ENCODE measurements at places on chromosomes 11 and 22.
A peak's percentile ranks its signal among the peaks of the same experiment; 100 is the strongest.

DNA sequence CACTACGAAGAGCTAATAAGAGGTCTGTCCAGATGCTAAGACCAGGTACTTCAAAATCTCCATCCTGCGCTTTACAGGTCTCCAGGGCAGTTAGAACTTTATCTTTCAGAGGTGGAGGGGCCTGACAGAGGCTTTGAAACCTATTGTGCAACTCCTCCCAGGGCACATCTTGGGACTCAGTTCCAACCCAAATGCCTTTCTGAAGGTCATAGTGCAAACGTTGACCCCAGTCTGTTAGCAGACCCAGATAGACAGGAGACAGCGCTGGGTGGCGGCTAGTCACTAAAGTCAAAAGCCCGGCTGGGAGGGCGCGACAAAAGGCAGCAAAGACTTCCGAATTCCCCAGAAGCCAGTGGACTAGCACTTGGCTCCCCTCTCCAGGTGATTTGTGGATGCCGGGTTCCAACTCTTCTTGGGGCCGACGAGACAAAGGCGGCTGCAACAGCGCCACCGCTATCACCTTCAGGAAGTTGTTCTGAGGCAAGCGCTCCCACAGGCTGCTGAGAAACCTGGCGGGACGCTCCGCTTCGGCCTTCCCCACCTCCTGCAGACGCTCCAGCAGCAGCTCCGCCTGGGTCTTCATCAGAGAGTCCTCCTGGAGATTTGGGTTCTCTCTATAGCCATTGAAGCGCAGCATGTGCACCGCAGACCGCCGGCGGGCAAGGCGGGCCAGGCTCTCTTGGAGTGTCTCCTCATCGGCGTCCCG is 728 bp downstream of the FANCF start:
- peak; percentile 44 for DNase-seq

DNA sequence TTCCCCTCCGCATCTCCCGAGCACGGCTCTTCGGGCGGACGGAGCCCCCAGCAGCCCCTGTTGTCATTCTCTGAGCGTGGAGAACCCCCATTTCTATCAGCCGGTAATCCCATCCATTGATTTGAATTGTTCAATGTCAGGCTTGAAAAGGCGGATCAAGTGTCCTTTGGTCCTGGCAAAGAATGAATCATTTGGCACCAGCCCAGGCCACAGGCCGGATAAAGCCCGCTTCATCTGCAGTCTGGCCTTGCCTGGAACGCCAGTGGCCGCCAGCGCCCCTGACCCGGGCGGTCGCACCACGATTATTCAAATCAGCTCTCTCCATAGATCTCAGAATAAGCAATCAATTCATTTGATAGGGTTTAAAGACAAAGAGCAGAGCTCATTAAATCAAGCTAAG is 188.9 kb downstream of the BRD1 start:
- no peak for DNase-seq

DNA sequence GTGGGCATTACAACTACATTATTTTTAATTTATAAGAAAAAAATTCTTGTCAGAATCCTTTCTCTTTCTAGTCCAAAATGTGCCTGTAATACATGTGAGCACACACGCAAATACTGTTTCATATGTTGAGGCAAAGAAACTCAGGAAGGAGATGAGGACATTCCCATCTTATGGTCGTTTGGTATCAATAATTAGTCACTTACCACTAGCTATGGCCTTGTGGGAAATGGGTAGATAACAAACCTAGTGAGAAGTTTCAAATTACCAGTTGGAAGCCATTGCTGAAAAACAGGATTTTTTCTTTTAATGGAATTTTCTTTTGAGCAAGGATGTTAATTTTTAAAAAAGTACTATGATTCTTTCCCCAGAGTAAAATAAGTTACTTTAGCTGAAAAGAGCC is 25.7 kb downstream of the AMOTL1 start:
- DNase-seq, result no peak

GRCh38 chr22:35150183-35151107 is 84.5 kb downstream of the ISX start:
- DNase-seq, result peak; percentile 54

DNA sequence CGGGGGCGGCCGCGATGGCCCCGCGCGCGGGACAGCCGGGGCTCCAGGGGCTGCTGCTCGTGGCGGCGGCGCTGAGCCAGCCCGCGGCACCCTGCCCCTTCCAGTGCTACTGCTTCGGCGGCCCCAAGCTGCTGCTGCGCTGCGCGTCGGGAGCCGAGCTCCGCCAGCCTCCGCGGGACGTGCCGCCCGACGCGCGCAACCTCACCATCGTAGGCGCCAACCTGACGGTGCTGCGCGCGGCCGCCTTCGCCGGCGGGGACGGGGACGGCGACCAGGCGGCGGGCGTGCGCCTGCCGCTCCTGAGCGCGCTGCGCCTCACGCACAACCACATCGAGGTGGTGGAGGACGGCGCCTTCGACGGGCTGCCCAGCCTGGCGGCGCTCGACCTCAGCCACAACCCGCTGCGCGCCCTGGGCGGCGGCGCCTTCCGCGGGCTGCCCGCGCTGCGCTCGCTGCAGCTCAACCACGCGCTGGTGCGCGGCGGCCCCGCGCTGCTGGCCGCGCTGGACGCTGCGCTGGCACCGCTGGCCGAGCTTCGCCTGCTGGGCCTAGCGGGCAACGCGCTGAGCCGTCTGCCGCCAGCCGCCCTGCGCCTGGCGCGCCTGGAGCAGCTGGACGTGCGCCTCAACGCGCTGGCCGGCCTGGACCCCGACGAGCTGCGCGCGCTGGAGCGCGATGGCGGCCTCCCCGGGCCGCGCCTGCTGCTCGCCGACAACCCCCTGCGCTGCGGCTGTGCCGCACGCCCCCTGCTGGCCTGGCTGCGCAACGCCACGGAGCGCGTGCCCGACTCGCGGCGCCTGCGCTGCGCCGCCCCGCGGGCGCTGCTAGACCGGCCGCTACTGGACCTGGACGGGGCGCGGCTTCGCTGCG is 697 bp downstream of the TPBGL start:
- DNase-seq, result peak; percentile 99

GRCh38 chr11:99614352-99614751 is 593.6 kb downstream of the CNTN5 start:
- no peak for DNase-seq

GRCh38 chr11:117107701-117108590 is 9.7 kb upstream of the SIK3 start:
- DNase-seq, result no peak

GRCh38 chr11:1935156-1936071 is 11.7 kb upstream of the MRPL23 start:
- peak; percentile 28 for DNase-seq

DNA sequence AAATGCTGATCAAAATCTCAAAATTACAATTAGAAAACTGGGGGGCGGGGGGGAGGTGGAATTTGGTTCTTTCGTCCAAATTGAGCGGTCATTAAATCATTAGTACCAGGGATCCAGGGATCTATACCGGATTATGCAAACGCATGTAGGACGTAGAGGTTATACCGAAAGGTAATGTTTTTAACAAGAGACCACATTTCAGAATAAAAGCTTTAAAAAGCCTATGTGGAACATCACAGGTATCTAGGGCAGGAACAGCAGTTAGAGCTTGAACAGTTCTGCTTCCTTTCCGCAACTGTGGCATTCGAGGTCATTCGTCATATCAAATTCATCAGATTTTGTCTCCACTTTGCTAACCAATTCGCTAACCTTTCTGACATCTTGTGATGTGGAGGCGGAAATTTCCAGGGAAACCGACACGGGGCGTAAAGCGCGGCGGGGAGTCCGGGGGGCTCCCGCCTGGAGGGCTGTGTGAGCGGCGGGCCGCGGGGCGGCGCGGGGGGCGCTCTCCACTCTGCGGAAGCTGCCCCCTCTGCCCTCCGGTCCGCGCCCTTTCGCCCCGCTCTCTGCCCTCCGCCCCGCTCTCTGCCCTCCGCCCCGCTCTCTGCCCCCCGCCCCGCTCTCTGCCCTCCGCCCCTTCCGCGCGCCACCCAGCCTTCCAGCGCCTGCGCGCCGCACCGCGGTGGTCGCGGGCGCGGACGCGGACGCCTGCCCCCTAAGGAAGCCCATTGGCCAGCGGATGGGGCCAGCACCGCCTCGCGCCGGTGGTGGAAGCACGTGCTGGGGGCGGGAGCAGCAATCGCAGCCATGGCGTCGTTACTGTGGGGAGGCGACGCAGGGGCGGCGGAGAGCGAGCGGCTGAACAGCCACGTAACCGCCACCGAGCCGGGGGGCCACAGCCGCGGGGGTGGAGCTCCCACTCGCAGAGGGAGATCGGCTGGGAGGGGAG is at the start of gene DDX25:
Gene DDX25, plus strand, starts transcription at position 798 of the 949 bp plus-strand sequence. Its CDS starts 10 bp downstream, at position 808.
- DNase-seq, result peak; percentile 23

DNA sequence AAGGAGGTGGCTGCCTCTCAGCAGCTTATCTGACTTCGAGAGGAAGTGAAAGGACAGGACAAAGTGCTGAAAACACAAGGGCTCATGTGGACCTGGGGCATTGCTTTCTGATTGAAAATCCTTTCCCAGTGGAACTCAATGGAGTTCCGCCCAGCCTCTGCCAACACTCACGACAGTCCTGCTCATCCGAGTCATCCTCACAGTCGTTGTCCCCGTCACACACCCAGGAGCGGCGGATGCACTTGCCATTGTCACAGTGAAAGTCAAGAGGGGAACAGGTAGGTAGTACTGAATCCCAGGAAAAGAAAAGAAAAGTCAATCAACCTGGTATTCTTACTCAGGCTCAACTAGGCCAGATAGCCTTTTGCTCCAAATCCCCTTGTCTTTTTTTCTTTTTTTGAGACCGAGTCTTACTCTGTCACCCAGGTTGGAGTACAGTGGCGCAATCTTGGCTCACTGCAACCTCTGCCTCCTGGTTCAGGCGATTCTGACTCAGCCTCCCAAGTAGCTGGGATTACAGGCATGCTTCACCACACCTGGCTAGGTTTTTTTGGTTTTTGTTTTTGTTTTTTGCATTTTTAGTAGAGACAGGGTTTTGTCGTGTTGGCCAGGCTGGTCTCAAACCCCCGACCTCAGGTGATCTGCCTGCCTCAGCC is 18.1 kb downstream of the LRP4 start:
- DNase-seq, result no peak

DNA sequence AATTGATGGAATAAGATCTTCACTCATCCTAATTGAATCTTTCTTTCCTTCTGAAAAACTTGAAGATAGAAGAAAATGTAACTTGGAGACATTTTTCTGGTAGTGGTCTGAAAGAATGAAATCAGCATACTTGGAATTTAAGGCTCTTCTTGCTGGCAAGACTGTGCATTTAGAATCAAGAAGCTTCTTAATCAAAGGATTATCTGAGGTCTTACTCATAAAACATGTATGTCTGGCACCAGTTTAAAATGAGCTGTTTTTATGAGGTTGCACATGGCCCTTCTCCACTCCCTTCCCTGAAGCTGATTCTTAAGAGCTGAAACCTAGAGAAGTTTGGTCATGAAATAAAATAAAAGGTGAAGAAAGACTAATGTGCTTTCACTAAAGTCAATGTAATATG is 77.3 kb downstream of the ARHGEF12 start:
- DNase-seq, result no peak

DNA sequence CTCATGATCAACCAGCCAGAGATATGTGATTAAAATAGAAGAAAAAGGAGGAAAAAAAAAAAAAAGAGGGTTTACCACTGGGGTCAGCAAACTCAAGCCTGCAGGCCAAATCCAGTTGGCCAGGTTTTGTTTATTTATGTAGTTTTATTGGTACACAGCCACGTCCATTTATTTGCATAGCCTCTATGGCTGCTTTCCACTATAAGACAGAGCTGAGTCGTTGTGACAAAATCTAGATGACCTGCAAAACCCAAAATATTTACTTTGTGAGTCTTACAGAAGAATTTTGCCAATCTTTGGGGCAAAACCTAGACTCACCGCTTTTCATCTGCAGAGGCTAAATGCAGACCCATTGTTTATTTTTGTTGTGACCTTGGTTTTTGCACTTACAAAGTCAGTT is 87.1 kb downstream of the TENM4 start:
- no peak for DNase-seq

GRCh38 chr11:68685656-68686380 is 1.5 kb downstream of the GAL start:
- DNase-seq, result no peak

DNA sequence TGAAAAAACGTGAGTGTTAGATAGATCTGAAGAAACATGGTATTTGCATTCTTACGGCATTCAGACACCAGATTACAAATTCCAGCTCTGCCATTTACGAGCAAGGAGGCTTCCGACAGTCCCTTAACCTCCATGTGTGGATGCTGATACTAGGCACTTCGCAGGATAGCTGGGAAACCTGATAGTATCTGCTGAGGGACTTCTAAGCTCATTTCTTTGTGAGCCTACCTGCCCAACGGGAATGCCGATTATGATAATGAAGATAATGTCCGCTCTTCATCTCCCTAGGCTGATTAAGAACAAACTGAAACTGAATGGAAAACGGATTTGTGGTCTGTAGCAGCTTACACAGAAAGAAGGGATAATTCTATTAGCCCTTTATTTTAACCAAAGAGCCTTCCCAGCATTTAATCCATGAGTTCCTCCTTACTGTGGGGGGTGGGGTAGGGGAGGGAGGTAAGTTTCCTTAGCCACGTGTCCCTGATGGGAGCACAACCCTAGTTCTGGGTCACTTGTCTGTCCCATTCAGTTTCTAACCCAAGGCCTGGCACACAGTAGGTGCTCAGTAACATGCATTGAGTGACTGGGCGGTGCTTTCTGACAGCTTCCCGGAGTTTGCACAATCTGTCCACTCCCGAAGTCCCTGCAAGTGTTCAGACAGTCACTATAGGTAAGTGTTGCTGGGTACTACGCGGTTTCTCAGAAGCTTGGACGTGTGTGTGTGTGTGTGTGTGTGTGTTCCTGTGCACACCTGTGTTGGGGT is 39.2 kb downstream of the CD6 start:
- DNase-seq, result no peak

DNA sequence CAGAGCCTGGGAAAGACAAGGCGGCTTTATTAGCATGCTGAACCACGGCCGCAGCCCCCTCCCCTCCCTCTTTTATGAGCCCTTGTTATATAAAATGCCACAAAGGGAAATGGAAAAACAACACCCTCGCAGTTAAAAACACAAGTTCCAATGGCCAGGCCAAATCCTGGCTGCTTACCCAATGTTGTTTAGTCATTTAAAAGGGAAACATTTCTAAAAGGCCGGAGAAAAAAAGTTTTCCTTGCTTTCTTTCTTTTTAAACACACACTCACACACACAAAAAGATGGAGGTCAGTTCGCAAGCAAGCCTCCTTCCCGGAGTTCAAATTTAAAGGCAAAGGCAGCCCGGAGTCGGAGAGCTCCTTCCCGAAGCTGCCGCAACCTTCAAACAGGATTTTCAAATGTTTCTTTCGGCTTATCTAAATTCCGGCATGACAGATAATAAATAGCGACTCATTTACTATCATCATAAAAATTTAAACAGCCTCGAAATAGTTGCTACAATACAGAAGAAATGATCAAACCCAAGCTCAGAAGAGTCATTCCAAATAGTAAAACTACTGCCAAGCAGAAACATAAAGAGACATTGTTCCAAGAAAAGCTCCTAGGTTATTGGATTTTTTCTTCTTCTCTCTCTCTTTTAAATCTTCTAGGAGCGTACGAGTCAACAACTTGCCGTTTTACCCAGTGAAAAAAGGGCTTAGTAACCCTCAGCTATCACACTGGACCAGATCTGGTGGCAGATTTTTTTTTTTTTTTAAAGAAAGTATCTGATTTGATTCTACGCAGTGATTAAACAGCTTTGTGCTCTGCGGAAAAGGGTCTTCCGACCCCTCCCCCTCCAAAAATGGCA is 3.5 kb downstream of the PHF21B start:
- no peak for DNase-seq

Measured in GM13977 (cell line).